ENCODE measurements at places on chromosomes 12 and 14. TPM values are rescaled to one million over a fixed set of nuclear protein-coding genes. Genes with fewer than 3 reads are reported as not detected.
A peak's percentile ranks its signal among the peaks of the same experiment; 100 is the strongest.

The IFI27 gene
- 106 TPM for total RNA-seq

The KCNH3 gene
- 0.10 TPM for total RNA-seq

DNA sequence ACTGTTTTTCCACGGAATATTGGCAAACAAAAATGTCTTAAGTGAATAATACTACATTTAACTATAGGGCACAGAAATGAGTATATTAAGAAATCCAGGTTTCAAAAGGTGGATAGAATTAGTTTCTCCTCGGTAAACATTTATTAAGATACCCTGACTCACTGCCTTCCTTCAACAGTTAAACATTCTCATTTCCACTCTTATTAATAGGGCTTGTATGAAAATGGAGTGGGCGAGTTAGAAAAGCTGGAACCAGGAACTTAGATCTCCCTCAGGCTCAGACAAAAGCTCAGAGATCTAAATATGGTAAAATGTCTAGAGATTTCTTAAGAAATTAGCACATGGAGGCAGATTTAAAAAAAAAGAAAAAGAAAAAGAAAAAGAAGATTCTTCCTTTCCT is 78.8 kb downstream of the RMST start:
- no peak for DNase-seq

GRCh38 chr14:72948481-72949138 is 22.3 kb downstream of the DCAF4 start:
- peak; percentile 91 for DNase-seq

GRCh38 chr12:34401659-34402227 is 379.4 kb downstream of the ALG10 start:
- peak; percentile 73 for DNase-seq

DNA sequence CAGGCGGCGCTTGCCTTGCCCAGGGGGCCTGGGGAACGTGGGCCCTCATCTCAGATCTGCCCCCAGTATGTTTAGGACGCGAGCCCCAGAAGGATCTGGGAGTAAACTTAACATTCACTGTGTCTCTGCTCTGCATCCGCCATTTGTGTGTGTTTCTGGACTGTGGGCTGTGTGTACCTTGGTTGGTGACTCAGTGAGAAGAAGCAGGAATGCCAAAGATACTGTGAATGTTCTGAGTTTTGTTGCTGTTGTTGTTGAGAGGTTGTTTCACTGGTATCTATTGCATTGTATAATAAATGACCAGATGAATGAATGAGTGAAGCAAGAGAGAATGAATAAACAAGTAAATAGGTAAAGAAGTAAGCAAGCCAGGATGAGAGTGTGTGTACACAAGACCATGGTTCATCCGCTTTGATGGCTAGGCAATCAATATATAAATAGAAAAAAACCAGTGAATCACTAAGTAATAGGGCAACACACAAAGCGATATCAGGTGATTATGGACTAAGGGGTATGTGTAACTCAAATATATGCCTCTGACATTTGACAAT is 20.5 kb downstream of the MEG3 start:
- DNase-seq = no peak

GRCh38 chr14:52068615-52069306 is at the start of gene NID2:
Gene NID2, minus strand, starts transcription at chr14:52069059. Its CDS starts 65 bp downstream, at chr14:52068994.
- peak; percentile 94 for DNase-seq

DNA sequence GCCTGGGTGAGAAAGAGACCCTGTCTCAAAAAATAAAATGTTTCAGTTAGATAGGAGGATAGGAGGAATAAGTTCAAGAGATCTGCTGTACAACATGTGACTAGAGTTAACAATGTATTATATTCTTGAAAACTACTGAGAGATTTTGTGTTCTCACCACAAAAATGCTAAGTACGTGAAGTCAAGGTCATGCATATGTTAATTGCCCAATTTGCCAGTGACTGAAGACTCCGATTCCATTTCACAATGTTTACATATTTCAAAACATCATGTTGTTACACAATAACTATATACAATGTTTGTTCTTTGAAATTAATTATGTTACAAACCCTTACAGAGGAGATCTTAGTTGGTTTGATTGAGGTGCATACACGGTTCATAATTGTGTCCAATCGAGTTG is 52.1 kb downstream of the SLC15A4 start:
- no peak for DNase-seq

Data from aorta (tissue), 5 donors.